Lung (tissue), 17 donors: ENCODE measurements at places on chromosomes 12 and 14.

- DNase-seq = peak; percentile 91
These were observed 161.2 kb downstream of the DAD1 start for GRCh38 chr14:22427771-22428231.

DNA sequence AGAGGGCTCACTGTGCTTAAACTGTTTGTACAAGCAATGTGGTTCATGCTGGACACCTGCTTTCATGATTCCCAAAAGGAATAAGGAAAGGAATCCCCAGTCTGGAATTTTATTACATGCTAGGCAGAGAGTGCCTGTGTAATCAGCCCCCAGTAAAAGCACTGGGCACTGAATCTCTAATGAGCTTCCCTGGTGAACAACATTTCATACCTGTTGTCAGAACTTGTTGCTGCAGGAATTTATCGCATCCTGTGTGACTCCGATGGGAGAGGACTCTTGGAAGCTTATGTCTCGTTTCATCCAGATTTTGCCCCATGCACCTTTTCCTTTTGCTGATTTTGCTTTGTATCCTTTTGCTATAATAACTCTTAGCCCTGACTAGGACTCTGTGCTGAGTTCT is 190.2 kb upstream of the HMGA2 start:
- no peak for DNase-seq

GRCh38 chr12:42593874-42594273 is 4.3 kb upstream of the PRICKLE1 start:
- DNase-seq = no peak

DNA sequence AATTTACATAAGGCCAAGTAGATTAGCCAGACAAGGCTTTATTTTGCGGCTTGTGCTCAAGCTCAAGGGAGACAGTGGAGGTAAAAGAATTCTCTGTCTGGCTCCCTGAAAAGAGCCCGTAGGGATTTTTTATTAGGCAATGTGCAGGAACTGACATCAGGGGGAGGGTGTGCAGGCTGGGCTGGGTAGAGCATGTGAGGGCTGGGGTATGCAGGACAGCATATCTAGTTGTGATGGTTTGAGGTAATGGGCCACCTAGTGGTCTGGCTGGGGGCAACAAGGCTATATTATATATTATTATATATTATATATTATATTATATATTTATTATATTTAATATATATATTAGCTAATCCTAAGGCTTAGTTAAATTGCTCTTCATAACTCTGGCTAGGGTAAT is 102.1 kb downstream of the TMEM117 start:
- DNase-seq = no peak

GRCh38 chr14:102207831-102208365 is 68.2 kb downstream of the WDR20 start:
- no peak for DNase-seq

DNA sequence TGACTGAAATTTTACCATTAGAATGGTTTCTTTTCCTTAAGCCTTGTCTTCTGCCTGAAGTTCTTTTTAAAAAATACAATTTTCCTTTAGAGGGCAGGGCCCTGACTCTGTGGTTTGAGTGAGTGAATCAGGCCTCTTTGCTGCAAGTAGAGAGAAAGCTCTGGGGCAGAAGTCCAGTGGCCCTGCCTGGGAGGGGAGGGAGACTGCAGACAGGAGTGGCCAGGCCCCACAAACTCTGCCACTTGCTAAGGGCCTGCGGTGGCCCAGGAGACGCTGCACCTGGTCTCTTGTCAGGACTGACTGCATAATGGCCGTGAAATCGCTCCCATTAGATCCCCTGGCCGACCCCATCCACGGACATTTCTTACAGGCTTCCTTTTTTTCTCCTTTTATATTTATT is 25.5 kb downstream of the TSPAN11 start:
- no peak for DNase-seq

- DNase-seq = no peak
These were observed 136.8 kb upstream of the C14orf180 start for GRCh38 chr14:104442631-104443390.

GRCh38 chr12:91854725-91855124 is 290.9 kb downstream of the BTG1 start:
- DNase-seq = peak; percentile 53

GRCh38 chr12:124111006-124111405 is 138.0 kb downstream of the ZNF664 start:
- DNase-seq = no peak

- DNase-seq = no peak
These were observed 2.2 kb downstream of the ADIPOR2 start for GRCh38 chr12:1692895-1693610.

- DNase-seq = no peak
These were observed 28.8 kb upstream of the BEGAIN start for GRCh38 chr14:100615736-100616695.

GRCh38 chr14:104924421-104925213 is at the start of gene PLD4:
Gene PLD4, plus strand, starts transcription at chr14:104924879. Its CDS starts 2,262 bp downstream, at chr14:104927141.
- DNase-seq = no peak

DNA sequence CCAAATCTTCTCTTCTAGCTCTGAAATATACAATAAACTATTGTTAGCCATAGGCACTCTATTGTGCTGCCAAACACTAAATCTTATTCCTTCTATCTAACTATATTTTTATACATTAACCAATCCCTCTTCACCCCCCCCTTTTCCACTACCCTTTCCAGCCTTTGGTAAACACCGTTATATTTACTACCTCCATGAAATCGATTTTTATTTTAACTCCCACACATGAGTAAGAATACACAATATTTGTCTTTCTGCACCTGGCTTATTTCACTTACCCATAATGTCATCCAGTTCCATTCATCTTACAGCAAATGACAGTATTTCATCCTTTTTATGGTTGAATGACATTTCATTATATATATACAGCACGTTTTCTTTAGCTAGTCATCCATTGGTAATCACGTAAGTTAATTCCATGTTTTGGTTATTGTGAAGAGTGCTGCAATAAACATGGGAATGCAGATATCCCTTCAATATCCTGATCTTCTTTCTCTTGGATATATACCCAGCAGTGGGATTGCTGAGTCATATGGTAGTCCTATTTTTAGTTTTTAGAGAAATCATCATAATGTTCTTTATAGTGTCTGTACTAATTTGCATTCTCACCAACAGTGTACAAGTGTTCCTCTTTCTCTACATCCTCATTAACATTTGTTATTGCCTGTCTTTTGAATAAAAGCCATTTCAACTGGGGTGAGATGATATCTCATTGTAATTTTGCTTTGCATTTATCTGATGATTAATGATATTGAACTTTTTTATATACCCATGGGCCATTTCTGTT is 34.2 kb upstream of the PLBD1 start:
- DNase-seq = no peak

- no peak for DNase-seq
These were observed 54.6 kb downstream of the SPTLC2 start for GRCh38 chr14:77561881-77562280.

- DNase-seq = no peak
These were observed 424 bp upstream of the CYP27B1 start for GRCh38 chr12:57767305-57767698.

DNA sequence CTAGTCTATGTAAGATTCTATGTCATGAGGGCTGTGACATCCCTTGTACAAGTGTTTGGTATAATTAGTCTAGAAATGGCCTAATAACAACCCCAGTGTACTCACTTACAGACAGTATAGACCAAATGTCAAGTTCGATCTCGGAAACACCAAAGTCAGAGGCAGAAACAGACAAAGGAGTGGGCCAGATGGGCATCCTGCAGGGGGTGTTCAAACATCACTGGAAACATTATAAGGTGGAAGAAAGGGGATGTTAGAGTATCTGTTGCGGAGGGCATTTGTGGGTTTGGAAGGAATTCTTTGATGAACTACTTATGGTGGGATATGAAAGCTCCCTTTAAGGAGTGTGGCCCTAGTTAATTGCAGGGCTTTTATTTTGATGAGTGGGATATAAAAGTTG is 134.6 kb downstream of the ESR2 start:
- no peak for DNase-seq

GRCh38 chr14:77023001-77023996 is 5.2 kb downstream of the IRF2BPL start:
- DNase-seq = peak; percentile 76

DNA sequence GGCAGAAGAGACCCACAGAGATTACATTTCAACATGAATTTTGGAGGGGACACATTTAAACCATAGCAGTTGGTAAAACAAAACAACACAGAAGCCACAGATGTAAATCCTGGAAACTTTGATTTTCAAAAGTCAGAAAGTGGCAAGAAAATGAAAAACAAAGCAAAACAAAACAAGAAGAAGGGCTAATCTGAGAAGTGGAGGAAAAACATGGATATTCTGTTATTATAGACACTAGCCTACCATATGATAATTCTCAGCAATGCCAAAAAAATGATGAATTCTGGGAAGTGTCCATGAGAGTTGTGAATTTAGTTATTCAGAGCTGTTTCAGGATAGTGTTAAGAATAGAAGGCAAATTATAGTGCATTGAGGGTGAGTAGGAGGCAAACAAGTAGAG is 192.3 kb downstream of the TRHDE start:
- no peak for DNase-seq

- DNase-seq = no peak
These were observed 2.8 kb upstream of the ATG101 start for GRCh38 chr12:52067081-52067374.

DNA sequence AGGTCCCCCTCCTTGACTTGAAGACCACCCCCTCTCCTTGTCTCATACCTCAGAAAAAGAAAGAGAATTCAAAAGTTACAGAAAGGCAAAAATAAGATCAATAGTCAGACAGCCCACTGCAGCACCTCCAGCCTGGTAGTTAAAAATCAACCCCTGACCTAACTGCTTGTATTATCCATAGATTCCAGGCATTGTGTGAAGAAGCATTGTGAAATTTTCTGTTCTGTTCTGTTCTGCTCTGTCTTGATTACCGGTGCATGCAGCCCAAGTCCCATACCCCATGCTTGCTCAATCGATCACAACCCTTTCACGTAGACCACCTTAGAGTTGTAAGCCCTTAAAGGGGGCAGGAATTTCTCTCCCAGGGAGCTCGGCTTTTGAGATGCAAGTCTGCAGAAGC is 5.8 kb upstream of the DHRS7 start:
- DNase-seq = no peak

- DNase-seq = no peak
These were observed 686 bp downstream of the B4GALNT1 start for GRCh38 chr12:57632073-57632957.

DNA sequence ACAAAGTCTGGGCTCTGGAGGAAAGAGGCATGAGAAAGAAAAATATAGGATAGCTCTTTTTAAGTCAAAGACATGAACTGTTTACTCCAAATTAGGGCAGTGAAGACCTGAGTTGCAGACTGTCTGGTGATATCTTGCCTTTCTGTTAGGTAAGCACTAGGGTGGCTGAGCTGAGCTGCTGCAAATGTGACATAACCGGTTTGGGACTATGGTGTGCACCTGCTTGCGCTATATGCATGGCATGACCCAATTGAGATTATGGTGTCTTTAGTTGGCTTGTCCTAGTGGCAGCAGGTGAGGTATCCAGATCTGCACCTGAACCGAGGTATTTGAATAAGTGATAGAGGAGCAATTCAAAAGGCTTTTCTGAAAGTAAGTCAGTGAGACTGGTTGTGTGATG is 345.6 kb downstream of the APAF1 start:
- no peak for DNase-seq

- DNase-seq = no peak
These were observed 2.2 kb downstream of the GABARAPL1 start for GRCh38 chr12:10214895-10215267.

DNA sequence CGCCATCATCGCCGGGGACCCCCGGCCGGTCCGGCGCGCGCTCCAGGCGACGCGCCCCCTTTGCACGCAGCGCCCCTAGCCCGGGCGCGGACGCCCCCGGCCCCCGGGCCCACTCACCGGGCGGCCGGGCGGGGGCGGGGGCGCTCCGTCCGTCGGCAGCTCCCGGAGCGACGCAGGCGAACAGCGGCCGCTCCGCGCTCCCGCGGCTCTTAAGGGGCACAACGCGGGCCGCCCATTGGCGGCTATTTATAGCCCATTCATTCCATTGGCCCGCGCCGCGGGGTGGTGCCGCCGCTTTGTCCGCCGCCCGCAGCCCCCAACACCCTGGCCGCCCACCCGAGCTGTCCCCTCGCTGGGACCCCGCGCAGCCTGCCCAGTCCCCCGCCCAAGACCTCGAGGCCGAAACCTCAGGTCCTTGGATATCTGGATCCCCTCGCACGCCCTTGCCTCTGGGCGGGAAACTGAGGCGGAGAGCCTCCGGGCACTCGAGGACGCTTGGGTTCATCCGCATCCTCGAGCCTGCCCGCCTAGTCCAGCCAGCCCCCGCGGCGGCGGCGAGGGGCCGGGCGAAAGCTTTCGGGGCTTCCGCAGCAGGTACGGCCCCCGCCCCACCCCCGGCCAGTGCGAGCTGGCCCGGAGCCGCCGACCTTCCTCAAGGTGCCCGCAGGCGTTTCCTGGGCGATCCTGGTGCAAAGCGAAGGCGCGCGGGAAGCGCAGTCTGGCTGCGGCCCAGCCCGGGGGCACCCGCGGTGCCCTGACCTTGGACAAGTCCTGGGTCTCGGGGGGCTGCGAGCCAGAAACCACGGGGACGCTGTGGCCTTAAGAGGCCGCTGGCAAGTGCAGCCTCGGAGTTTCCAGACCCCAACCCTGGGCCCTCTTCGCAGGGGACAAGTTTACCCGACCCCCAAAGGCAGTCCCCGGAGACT is at the start of gene CKB:
Gene CKB (minus strand): TSS at position 182 of the 926 bp plus-strand sequence. CDS start 337 bp downstream, outside the sequence.
- DNase-seq = peak; percentile 76

GRCh38 chr12:116319898-116320621 is 42.6 kb upstream of the MED13L start:
- DNase-seq = peak; percentile 79

GRCh38 chr12:188910-189621 is 24.9 kb downstream of the SLC6A12 start:
- DNase-seq = peak; percentile 71

GRCh38 chr12:80032946-80033345 is 66.4 kb upstream of the OTOGL start:
- DNase-seq = no peak

DNA sequence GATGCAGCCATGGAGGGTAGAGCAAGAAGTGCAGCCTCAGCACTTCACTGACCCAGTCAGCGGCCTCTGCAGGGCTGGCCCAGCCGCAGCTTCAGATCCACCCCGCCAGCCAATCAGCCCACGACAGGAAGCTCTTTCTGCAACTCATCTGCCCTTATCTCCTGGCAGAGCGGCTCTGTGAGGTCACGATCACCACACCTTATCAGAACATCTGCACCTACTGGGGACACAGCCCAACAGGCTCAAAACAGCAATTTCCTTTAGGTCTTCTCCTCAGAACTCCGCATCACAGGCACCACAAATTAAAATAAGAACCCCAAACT is 287.3 kb downstream of the BCL11B start:
- DNase-seq = no peak
